ENCODE measurements at places on chromosomes 3 and 15. TPM values are rescaled to one million over a fixed set of nuclear protein-coding genes. Genes with fewer than 3 reads are reported as not detected.
A peak's percentile ranks its signal among the peaks of the same experiment; 100 is the strongest.

- no peak overlapping the region for H3K27ac ChIP-seq
- peaks cover 74% of the 10 kb centered on the region for H3K4me1 ChIP-seq
- peak; percentile 43 for DNase-seq
Measured at GRCh38 chr3:10395671-10396070, 74.8 kb upstream of the SEC13 start.

GRCh38 chr3:150253622-150254021 lies 154.5 kb upstream of the TSC22D2 start:
- DNase-seq: no peak
- H3K27ac ChIP-seq: no peak overlapping the region
- H3K36me3 ChIP-seq: no peaks in the 10 kb centered on the region
- no peaks in the 10 kb centered on the region for H3K4me1 ChIP-seq

GRCh38 chr15:43509660-43510199 lies 7.7 kb upstream of the MAP1A start:
- H3K27me3 ChIP-seq: no peaks in the 10 kb centered on the region
- H3K4me3 ChIP-seq: peak overlapping the region; percentile 80
- no peak overlapping the region for H3K27ac ChIP-seq
- no peak for DNase-seq

- H3K27me3 ChIP-seq: no peaks in the 10 kb centered on the region
- no peaks in the 10 kb centered on the region for H3K36me3 ChIP-seq
- no peak overlapping the region for H3K27ac ChIP-seq
- H3K4me1 ChIP-seq: no peaks in the 10 kb centered on the region
- H3K4me3 ChIP-seq: no peak overlapping the region
Measured at GRCh38 chr3:64311424-64312061, 86.3 kb upstream of the PRICKLE2 start.

GRCh38 chr3:133254151-133254550 lies 145.7 kb upstream of the BFSP2 start:
- H3K36me3 ChIP-seq: no peaks in the 10 kb centered on the region
- H3K27me3 ChIP-seq: no peaks in the 10 kb centered on the region
- no peak overlapping the region for H3K27ac ChIP-seq
- no peaks in the 10 kb centered on the region for H3K4me1 ChIP-seq

DNA sequence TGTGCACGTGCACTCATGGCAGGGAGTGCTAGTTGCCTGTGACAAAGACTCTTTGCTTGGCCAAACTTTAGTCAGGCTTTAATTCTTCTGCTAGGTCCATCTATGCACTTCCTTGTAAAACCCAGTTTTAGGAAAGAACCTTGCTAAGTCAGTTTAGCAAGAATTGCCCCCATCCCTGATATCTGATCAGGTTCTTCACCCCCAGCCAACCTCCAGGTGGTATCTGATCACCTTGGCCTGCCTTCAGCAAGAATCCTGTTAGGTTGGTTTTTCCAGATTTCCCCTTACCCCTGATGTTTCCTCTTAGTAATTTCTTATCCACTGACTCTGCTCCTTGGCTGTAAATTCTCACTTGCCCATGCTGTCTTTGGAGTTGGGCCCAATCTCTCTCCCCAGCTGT lies 8.4 kb downstream of the HSPBAP1 start:
- no peak for DNase-seq
- peaks cover 24% of the 10 kb centered on the region for H3K36me3 ChIP-seq
- H3K27ac ChIP-seq: no peak overlapping the region

GRCh38 chr3:163543662-163544061 lies 1534.6 kb downstream of the SI start:
- H3K36me3 ChIP-seq: no peaks in the 10 kb centered on the region
- H3K27me3 ChIP-seq: no peaks in the 10 kb centered on the region

GRCh38 chr15:73921254-73921925 lies 4.9 kb upstream of the LOXL1 start:
- peaks cover 69% of the 10 kb centered on the region for H3K4me1 ChIP-seq
- H3K36me3 ChIP-seq: peaks cover 5% of the 10 kb centered on the region
- DNase-seq: no peak
- H3K27ac ChIP-seq: no peak overlapping the region
- H3K4me3 ChIP-seq: no peak overlapping the region

The DUOXA2 gene
- not detected for total RNA-seq

DNA sequence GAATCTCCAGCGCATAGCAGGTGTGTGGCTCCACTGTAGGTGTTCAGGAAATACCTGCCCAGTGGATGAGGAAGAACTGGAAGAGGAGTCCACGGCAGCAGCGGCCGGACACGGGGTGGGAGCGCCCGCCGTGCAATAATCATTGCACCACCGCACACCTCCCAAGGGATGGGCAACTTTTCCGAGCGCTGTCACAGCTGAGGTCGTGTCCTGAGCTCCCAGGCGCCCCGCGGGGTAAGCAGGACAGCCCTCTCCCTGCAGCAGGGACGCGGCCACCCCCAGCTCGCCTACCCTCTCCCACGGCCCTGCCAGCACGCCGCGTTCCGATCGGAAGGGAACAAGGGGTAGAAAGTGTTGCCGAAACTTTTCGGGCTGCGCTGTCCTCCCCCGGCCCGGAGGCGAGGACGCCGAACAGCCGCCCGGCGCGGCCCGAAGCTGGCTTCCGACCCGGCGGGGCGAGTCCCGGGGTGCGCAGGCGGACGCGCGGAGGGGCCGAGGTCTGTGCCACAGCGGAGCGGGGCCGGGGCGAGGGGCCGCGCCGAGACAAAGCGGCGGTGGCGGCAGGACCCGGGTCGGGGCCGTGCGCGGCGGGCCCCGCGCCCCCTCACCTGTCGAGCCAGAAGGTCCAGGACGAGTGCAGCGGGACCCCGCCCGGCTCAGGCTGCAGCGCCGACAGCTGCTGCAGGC lies 475 bp downstream of the EIF4E3 start:
- peak overlapping the region; percentile 63 for H3K27ac ChIP-seq
- no peaks in the 10 kb centered on the region for H3K36me3 ChIP-seq
- H3K4me3 ChIP-seq: peak overlapping the region; percentile 90

DNA sequence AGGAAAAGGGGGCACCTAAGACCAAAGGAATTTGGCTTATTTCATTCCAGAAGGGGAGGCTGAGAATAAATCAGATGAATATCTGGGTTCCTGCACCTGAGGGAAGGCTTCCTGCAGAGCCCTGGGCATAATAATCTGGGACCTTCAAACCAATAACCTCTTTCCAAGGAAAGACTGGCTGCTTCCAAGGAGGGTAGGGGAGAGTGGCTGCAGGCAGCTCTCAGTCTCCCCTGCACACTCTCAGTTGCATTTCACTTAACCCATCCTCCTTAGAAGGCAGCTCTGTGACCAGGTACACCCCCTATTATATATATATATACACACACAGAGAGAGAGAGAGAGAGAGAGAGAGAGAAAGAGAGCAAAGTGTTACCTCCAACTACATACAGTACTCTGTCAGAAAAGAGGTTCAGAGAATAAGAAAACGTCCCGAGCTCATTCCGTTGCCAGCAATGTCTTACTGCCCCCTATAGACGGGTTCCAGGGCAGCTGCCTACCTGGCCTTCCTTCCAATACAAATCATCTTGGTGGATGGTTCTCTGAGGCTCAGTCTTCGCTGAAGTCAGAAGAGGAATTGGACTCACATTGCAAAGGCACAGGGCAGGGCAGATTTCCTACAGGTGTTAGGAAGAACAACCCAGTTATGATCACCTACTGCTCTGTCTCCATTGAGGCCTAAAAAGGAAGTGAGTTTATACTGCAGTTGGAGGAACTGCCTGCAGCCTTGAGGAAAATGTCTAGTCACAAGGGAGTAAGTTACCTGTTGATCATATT lies 26.1 kb downstream of the CAPN3 start:
- no peaks in the 10 kb centered on the region for H3K4me1 ChIP-seq
- H3K27me3 ChIP-seq: no peaks in the 10 kb centered on the region
- H3K36me3 ChIP-seq: no peaks in the 10 kb centered on the region
- no peak overlapping the region for H3K4me3 ChIP-seq
- no peak overlapping the region for H3K27ac ChIP-seq

DNA sequence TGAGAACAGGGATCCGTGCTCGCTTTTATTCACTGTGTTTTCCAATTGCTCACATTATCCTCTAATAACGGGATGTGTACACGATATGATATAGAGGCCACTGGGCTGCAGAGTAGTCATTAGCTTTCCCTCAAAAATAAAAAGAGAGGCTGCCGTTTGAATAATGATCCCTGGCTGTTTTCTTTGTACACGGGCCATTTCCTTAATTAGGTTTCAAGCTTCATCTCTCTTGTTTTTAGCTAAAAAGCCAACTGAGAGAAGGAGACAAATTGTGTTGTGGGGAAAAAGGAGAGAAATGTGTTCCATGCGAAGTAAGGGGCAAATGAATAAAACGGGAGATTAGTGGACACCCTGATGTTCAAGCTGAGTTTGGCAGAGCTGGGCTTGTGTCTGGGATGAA lies 174.2 kb downstream of the CACNA2D3 start:
- H3K4me3 ChIP-seq: no peak overlapping the region
- H3K27me3 ChIP-seq: no peaks in the 10 kb centered on the region
- no peaks in the 10 kb centered on the region for H3K36me3 ChIP-seq
- no peak overlapping the region for H3K27ac ChIP-seq
- DNase-seq: no peak

- no peak for DNase-seq
- H3K27me3 ChIP-seq: peaks cover 2% of the 10 kb centered on the region
- no peak overlapping the region for H3K4me3 ChIP-seq
- no peaks in the 10 kb centered on the region for H3K4me1 ChIP-seq
- no peak overlapping the region for H3K27ac ChIP-seq
Measured at GRCh38 chr3:10917176-10917575, 75.4 kb upstream of the SLC6A1 start.

GRCh38 chr3:15316998-15317435 lies 15.4 kb downstream of the SH3BP5 start:
- no peaks in the 10 kb centered on the region for H3K27me3 ChIP-seq
- H3K27ac ChIP-seq: no peak overlapping the region
- H3K4me1 ChIP-seq: peaks cover 66% of the 10 kb centered on the region
- DNase-seq: no peak

The RTP3 gene
- not detected for total RNA-seq

The C15orf39 gene
- total RNA-seq: 41.6 TPM

The ZCWPW2 gene
- 0.27 TPM for total RNA-seq

The EPB42 gene
- not detected for total RNA-seq

GRCh38 chr15:78338781-78339180 lies 1.4 kb upstream of the CRABP1 start:
- peaks cover 30% of the 10 kb centered on the region for H3K27me3 ChIP-seq
- no peak overlapping the region for H3K27ac ChIP-seq
- H3K4me1 ChIP-seq: peaks cover 7% of the 10 kb centered on the region
- DNase-seq: no peak
- H3K36me3 ChIP-seq: no peaks in the 10 kb centered on the region

The FBXO45 gene
- 5.4 TPM for total RNA-seq

The CTXN2 gene
- total RNA-seq: not detected

The FBXO40 gene
- not detected for total RNA-seq

DNA sequence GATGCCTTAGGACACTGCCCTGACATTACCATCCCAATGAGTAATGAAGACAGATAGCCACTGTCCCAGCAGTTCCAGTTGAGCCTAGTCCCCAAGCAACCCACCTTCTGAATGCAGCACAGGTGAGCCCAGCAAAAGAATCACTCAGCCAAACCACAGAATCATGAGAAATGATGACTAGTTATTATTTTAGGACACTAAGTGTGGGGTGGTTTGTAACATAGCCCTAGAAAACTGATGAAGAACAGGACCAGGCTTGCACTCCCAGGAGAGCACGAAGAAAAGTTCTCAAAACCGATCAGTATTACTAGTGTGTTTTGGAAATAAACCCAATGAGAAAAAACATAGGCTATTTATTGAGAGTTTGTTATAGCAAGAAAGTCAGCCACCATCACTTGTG lies 129.6 kb upstream of the CNTN6 start:
- no peaks in the 10 kb centered on the region for H3K36me3 ChIP-seq
- H3K27me3 ChIP-seq: no peaks in the 10 kb centered on the region
- H3K4me3 ChIP-seq: no peak overlapping the region
- no peak overlapping the region for H3K27ac ChIP-seq

The TMEM45A gene
- not detected for total RNA-seq

GRCh38 chr15:35281515-35281914 lies 196.4 kb upstream of the NANOGP8 start:
- no peak overlapping the region for H3K27ac ChIP-seq
- H3K4me3 ChIP-seq: no peak overlapping the region
- H3K27me3 ChIP-seq: no peaks in the 10 kb centered on the region
- DNase-seq: no peak

- DNase-seq: no peak
- H3K27me3 ChIP-seq: no peaks in the 10 kb centered on the region
- no peak overlapping the region for H3K4me3 ChIP-seq
- H3K27ac ChIP-seq: no peak overlapping the region
- H3K36me3 ChIP-seq: no peaks in the 10 kb centered on the region
Measured at GRCh38 chr3:38586546-38587520, 62.7 kb downstream of the SCN5A start.

- DNase-seq: no peak
- peaks cover 12% of the 10 kb centered on the region for H3K4me1 ChIP-seq
- H3K36me3 ChIP-seq: no peaks in the 10 kb centered on the region
- H3K27me3 ChIP-seq: peaks cover 70% of the 10 kb centered on the region
- no peak overlapping the region for H3K4me3 ChIP-seq
Measured at GRCh38 chr15:83285284-83285978, 967 bp upstream of the BNC1 start.

- no peak for DNase-seq
- H3K27me3 ChIP-seq: no peaks in the 10 kb centered on the region
- no peak overlapping the region for H3K27ac ChIP-seq
- H3K4me3 ChIP-seq: no peak overlapping the region
- no peaks in the 10 kb centered on the region for H3K36me3 ChIP-seq
- no peaks in the 10 kb centered on the region for H3K4me1 ChIP-seq
Measured at GRCh38 chr3:38067508-38068233, 28.7 kb downstream of the DLEC1 start.

DNA sequence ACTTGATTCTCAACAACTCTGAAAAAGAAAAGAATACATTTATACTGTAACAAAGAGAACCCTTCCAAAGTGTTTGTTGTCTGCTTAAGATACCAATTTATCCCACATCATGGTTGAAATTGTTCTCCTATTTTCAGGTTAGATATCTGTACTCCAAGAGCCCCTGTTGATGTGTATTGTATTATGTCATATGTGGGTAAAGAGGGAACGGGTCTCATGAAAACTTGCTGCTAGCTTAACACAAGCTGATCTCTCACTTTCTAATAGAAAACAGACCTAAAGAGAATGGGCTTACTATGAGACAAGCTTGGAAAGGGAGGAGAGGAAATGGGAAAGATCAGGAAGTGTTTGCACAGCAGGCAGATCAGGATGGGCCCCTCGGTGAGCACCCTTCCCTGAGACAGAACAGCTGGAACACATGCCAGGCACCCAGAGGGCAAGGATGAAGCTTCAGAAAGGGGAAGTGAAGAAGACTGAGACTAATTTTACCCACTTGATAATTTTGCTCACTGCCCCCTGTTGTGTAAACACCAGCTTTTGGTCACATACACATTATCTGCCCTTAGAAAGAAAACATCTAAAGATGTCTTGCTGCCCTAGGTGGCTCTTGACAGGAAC lies 747.9 kb upstream of the CCDC54 start:
- no peaks in the 10 kb centered on the region for H3K27me3 ChIP-seq
- H3K36me3 ChIP-seq: no peaks in the 10 kb centered on the region
- no peak overlapping the region for H3K27ac ChIP-seq
- no peaks in the 10 kb centered on the region for H3K4me1 ChIP-seq

GRCh38 chr3:150543531-150543930 lies 2.8 kb downstream of the SERP1 start:
- peaks cover 24% of the 10 kb centered on the region for H3K36me3 ChIP-seq
- DNase-seq: no peak
- no peak overlapping the region for H3K4me3 ChIP-seq
- H3K27ac ChIP-seq: no peak overlapping the region

GRCh38 chr3:50169858-50170257 lies 14.7 kb downstream of the SEMA3F start:
- no peaks in the 10 kb centered on the region for H3K36me3 ChIP-seq
- H3K4me3 ChIP-seq: no peak overlapping the region
- no peaks in the 10 kb centered on the region for H3K27me3 ChIP-seq
- H3K4me1 ChIP-seq: peaks cover 4% of the 10 kb centered on the region
- no peak for DNase-seq

The SNAP23 gene
- total RNA-seq: 37.4 TPM
